Dorsolateral prefrontal cortex (tissue), 122 donors: ENCODE measurements at places on chromosomes 7 and 10.

GRCh38 chr7:44268671-44269070, 56.7 kb downstream of the CAMK2B start:
- DNase-seq: peak; percentile 87

DNA sequence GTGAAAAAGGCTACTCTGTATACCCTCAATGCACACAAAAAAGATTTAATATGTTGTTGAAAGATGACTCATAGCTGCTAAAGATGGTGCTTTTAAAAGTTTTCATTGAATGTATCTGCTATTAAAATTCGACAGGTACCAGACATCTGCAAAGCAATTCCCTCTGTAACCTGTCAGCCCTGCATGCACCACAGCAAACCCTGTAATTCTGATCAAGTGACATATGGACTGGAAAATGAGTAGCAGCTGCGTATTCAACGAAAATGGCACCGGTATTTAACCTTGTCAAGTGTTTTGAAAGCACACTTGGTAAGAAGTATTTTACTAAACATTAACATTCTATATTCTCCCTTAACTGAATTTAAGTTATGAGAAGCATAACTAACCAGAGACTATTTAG, 58.2 kb upstream of the PTPRN2 start:
- no peak for DNase-seq

- no peak for DNase-seq
Observed at GRCh38 chr10:89468191-89468965, 54.0 kb downstream of the IFIT5 start.

DNA sequence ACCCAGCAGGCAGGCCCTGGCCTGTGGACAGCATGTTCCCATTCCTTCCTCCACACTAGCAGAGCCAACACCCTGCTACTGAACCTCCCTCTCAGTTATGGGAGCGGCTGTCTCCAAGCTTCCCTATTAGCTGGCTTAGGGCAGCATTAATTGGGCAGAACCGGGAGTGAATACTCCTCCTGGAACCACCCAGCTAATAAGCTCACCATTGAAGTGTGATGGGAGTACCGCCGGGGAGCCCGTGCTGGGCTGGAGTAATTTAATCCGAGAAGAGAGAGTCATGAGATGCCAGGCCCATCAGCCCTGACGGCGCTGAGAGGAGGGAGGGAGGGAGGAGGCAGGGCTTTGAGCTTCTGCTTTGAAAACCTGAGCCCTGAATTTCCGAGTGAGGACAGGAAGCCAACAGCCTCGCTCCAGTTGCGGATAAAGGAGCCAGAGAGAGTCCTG, 31.8 kb upstream of the ELFN1 start:
- DNase-seq: no peak

DNA sequence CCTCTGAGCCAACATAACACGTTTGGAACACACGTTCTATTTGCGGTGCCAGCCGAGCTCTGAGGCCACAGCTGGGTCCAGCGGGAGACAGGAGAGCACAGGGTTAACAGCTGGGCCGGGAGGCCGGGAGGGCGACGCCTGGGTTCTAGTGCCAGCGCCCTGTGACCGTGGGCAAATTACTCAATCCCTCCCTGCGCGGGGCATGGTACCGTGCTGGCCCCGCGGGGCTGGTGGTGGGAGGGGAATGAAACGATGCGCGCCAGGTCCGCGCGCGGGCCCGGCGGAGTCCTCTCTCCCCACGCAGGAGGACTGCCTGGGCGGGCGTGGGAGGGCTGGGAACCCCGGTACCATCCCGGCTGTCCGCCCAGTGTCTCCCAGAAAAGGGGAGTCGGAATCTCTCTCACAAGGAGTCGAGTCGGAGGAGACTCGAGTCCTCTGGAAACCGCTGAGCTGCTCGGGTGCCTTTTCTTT, 30.4 kb downstream of the LEP start:
- no peak for DNase-seq

DNA sequence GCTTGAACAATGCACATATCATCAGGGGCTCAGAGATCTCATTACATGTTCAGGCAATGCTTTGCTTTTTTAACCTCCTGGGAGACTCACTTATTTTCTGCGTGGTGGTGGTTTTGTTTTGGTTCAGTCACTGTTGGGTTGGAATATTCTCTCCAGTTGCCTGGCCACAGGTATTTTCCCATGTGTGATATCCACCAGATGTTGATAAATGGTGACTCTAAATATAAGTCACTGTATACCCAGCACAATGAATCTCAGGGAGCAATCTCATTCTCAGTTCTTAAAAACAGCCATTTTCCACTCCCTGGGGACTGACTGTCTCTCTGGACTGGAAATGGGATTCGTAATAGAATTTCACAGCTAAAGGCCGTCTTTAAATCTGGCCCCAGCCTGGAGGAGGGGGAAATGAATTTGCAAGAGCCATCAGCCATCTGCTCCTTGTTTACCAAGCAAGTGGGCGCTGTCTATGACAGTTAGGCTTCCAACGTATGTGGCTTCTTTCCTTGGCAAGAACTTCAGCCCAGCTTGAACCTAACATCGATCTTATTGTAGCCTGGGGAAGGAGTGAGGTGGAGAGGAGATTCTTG, 1106.2 kb downstream of the NRG3 start:
- DNase-seq: no peak

DNA sequence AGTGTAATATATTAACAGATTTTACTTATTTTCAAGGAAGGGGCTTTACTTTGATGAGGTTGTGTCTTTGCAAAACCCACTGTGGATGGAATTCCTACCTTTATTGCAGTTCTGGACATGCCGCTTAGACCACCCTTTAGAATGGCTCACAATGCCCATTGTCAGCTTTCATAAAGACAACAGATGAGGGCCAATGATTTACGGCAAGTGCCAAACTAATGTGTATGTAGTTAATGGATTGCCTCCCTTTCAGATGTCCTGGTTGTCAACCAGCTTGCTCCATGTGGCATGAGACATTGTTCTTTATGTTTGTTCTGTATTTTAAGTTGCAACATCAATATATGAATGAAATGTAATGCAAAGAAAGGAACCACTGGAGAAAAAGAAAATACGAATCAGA, 35.0 kb upstream of the ELMO1 start:
- DNase-seq: no peak

GRCh38 chr10:53983431-53983830, 817.6 kb downstream of the PCDH15 start:
- no peak for DNase-seq

GRCh38 chr10:103552856-103553742, 59.6 kb downstream of the NEURL1 start:
- peak; percentile 61 for DNase-seq

DNA sequence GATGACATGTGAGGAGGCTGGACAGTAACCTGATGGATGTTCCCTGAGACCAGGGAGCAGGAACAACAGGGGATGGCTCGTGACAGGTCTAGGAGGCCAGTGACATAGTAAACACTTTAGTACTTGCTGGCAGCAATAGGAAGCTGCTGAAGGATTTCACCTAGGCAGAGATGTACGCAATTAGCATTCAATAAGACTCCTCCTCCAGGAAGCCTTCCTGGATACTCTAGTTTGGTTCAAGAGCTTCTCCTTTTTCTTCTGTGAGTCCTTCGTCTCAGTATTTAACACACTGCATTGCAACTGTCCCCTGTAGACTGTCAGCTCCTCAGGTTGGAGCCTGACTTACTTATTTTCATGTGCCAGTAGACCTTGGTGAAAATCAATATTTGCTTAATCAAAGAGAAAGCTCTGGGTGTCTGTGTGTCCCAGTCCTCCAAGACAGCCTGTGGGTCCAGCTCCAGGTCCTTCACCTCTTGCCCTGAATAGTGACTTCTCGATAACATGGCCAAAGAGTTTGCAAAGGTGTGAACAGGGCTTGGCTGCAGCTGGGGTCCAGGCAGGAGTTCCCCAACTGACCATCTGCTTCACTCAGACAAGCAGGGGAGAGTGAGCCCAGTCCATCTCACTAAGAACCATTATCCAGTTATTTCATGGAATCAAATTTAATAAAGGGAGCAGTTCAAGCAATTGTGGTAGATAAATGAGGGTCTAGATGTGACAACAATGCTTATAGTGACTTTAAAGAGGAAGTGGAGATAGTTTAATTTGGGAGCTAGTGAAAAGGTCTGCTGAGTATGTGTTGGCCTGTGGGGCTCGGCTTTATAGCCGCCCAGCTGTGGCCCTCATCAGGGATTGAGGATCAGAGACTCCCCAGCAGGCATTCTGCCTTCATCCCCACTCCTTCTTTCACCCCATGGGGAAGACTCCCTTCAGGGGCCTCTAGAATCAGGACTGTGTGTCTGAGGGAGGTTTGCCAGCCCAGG, 9.4 kb downstream of the TMEM273 start:
- no peak for DNase-seq

DNA sequence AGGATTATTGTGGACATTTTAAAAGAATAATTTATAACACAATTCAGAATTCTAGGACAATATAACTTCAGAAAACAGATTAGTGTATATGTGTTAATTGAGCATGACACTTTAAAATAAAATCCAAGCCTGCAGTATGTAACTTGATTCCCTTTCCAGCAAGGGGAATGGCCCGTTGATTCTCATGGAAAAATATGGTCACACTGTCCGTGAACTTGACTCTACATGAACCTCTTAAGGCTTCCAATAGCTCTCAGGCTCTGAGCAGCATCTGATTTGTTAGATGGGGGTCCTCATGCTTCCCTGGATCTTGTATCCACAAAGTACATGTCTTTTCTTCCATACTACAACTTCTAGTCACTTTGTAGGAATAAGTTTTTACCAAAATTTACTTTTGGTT, 85.5 kb upstream of the AKR1E2 start:
- no peak for DNase-seq
